DND-41 (cell line): ENCODE measurements at places on chromosomes 12 and 14.

GRCh38 chr12:126883697-126884096 is 1383.3 kb upstream of the TMEM132C start:
- no peak for DNase-seq

DNA sequence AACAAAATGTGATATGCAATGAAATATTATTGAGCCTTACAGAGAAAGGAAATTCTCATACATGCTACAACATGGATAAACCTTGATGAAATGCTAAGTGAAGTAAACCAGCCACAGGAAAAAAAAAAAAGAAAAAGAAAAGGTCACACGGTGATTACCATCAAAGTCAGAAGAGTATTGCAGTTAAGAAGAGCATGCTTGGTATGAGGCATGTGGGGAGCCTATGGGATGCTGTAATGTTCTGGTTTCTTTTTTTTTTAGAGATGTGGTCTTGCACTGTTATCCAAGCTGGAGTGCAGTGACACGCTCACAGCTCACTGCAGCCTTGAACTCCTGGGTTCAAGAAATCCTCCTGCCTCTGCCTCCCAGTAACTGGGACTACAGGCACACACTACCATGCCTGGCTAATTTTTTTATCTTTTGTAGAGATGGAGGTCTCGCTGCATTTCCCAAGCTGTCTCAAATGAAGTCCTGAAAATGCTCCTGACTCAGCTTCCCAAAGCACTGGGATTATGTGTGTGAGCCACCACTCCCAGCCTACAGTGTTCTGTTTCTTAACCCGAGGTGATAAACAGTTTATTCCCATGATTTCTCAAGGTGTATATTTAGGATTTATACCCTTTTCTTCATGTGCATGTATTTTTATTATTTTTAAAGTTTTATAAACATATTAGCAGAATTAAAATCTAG is 96.2 kb downstream of the SEC23A start:
- DNase-seq: no peak

- no peak for DNase-seq
Observed at GRCh38 chr14:52906141-52906601, 44.7 kb downstream of the FERMT2 start.

DNA sequence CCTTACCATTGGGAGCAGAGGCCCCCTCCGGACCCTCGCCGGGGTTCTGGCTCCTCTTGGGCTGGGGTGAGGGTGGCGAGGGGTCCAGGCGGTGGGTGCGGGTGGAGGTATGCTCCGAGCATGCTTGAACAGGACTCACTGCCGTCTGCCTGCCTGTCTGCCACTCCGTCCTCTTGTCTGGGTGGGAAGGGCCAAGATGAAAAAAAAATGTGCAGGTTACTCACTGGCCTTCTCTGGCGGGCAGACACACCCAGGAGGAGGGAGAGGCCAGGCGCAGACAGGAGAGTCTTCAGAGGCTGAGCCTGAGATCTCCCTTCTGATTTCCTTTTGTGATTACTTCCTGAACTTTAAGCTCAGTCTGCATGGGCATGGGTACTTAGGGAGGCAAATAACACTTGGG is 76.1 kb downstream of the STON2 start:
- DNase-seq: no peak

- no peak for DNase-seq
Observed at GRCh38 chr12:130661486-130662255, 54.4 kb downstream of the RIMBP2 start.

DNA sequence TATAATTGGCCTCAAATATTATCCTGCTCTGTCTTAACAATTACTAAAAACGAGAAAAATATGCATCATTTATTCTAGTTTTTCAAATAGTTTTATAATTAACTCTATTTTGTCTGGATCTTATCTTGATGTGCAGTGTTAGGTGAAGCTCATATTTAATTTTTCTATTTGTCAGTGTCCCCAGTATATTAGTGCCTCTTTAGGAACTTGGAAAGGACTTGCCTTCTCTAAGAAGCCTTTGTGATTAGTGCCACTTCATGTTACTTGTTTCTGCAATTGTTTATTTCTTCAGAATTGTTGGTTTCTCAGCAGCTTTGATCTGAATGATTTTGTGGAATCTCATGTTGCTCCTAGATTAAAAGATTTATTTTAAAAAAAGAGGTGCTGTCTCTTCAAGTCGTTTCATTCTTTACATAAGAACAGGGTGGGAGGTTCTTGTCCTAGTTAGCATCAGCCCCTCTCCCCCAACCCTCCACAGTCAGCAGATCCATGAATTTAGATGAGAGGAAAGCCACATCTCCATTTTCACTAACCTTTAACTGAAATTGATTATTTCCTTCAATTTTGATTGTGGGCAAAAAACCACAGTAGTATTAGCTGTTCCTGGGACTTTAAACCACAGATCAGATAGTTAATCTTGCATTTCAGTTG is 434.4 kb downstream of the RAD51B start:
- DNase-seq: no peak

- no peak for DNase-seq
Observed at GRCh38 chr14:102830474-102831045, 53.3 kb downstream of the TRAF3 start.

- DNase-seq: peak; percentile 64
Observed at GRCh38 chr14:100900837-100901390, 2.6 kb downstream of the RTL1 start.

DNA sequence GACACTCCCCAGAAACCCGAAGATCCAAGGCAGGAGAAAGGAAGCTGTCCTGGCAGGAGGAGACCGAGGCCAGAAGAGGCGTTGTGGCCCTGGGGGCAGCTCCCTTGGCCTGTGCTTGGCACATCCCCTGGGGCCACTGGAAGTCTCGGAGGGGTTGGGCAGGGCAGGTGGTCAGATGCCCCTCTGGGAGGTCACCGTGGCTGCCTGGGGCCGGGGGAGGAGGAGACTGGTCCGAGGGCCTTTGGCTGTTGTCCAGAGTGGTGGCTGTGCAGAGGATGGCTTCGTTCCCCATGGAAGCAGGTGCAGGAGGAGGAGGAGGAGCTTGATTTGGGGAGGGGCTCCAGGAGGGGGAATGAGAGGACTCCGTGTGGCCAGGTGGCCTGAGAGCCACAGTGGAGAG is 3.3 kb upstream of the NUDT14 start:
- DNase-seq: no peak

DNA sequence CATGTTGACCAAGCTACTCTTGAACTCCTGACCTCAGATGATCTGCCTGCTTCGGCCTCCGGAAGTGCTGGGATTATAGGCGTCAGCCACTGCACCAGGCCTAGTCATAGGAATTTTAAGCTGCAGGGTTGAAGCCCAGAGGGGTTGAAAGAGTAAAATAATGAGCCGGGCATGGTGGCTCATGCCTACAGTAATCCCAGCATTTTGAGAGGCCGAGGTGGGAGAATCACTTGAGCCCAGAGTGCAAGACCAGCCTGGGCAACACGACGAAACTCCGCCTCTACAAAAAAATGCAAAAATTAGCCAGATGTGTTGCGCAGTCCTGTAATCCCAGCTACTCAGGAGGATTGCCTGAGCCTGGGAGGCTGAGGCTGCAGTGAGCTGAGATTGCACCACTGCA is 69.6 kb downstream of the GALNT8 start:
- no peak for DNase-seq

- no peak for DNase-seq
Observed at GRCh38 chr14:55097881-55098560, 31.0 kb upstream of the LGALS3 start.

DNA sequence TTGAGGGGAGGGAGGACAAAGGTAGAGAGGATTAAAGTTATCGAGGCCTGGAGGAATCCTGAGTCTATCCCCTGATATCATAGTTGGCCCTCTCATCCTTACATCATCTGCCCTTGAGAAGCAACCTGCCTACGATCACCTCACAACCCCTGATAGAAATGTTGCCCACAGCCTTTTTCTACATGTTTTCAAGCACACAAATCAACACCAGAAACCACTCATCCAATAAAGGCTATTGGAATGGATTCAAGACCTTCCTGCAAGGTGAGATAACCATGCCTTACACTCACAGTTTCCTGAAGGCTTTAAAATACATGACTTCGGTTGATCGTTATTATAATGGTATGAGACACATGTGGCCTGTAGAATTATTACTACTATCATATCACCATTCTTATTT is 175.7 kb upstream of the EGLN3 start:
- DNase-seq: no peak

DNA sequence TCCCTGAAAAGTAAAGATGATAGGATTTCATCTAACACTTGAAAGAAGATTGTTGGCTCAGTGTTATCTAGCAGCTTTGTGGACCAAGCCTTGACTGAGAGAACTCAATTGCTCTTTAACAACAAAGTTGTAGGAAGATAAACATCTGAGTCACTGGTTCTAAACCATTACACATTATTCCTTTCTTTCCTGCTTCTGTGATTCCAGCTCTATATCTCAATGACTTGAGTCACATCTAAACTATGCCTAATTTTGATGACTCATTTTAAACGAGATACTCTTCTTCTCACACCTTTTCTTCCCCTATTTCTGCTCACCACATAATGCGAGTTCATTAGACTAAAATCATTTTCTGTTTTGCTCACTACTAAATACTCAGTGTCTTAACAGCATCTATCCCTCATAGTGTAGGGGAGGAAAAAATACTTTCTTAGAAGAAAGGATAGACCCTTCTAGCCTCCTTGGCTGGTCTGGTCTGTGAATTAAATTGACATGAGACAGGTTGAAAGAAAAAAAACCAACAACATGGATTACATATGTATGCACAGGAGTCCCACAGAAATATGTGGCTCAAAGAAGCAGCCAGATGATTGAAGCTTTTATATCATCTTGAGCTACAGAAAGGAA is 201.4 kb downstream of the C12orf50 start:
- no peak for DNase-seq

DNA sequence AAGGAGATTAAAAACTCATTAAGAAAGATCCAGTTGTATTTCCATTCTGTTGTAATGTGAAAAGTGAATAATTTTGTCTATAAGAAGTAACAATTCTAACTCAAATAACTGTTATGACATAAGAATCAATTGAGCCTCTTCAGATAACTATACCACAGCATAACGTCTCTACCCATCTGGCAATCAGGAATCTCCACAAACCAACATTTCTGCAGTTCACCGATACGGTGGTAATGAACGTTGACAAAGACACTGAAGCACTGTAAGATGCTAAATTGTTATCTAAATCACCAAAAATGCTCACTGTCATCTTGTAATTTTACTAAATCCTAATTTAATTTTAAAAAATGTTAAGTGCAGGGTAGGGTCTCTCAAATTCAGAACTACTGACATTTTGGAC is 130.9 kb upstream of the USP15 start:
- DNase-seq: no peak

- DNase-seq: no peak
Observed at GRCh38 chr12:3105690-3106479, 28.7 kb downstream of the TSPAN9 start.

- no peak for DNase-seq
Observed at GRCh38 chr14:98893675-98894074, 378.3 kb downstream of the BCL11B start.

- peak; percentile 21 for DNase-seq
Observed at GRCh38 chr12:132445884-132446632, 43.9 kb upstream of the FBRSL1 start.

- DNase-seq: no peak
Observed at GRCh38 chr12:59637692-59638070, 41.9 kb downstream of the SLC16A7 start.

GRCh38 chr12:9405886-9406563 is 197.8 kb upstream of the PZP start:
- no peak for DNase-seq

GRCh38 chr12:3097186-3097804 is 20.1 kb downstream of the TSPAN9 start:
- no peak for DNase-seq

DNA sequence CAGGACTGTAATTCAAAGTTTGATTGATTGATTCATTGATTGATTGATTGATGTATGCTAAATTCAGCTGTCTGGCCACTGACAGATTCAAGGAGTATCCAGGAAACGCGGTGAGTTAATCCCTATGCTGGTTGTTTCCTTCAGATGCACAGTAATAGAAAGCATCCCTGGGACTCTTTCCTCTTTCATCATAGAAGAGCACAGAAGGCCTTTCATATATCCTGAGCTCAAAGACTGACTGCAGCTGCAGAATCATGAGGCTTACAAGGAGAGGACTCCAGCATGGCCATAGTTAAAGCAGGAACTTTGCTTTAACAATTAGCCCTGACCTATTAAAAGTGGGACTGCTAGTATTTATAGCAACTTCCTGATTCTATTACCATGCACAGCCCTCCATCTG is 187.7 kb upstream of the TMTC1 start:
- no peak for DNase-seq

DNA sequence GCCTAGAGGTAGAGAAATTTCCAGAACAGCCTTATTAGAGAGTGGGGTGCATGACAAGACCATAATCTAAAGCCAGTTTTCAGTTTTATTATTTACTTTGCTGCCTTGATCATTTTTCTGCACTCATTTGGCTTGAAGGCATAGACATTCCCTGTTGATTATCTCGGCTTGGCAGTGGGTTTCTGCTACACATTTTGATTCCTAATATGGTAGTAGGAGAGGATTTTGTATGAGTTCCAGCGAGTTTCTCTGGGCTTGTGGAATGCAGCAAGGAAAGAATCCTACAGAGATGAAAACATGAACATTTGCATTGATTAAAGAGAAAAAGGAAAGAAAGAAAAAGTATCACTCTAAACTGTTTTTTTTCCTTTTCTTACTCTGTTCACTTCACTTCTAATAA is 281.2 kb downstream of the PAWR start:
- no peak for DNase-seq

DNA sequence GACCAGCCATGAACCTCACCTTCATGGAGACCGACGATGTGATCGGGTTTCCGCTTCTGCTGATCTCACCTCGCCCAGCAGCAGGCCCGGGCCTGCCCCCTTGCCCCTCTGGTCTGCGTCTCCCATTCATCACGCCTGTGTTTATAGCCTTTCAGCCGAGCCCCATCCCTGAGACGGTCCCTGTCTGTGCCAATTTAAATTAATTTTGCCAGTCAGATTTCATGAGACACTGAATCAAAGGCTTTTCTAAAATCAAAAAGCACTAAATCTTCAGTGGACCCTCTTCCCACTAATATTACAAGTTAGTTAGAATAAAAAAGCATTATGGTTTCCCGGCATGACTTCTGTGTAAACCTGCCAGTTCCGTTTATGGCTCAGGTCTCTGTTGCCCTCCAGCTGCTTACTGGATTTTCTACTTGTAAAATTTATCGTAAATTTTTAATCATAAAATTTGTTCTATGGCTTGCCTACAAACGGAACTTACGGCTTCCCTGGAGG is 155.9 kb downstream of the ESRRB start:
- DNase-seq: no peak

DNA sequence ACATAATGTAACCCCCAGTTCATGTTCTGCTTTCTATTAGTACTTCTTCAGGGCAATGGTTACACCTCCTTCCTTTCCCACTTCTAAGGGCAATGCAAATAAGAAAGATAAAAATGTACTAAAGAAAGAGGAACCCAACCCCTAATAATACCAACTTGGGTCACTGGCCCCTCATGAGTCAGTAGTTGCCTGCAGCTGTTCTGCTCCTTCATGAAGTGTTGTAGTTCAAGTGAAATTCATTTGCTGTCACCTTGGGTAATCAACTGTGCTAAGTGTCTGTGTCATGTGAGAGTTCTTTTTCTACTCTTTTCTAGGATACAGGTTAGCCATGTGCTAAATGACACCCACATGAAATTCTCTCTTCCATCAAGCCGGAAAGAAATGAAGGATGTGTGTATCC is 91.8 kb downstream of the PLXNC1 start:
- DNase-seq: no peak

GRCh38 chr12:132672116-132672515 is 15.0 kb downstream of the POLE start:
- no peak for DNase-seq

- no peak for DNase-seq
Observed at GRCh38 chr14:91931478-91932088, 15.9 kb downstream of the FBLN5 start.

- no peak for DNase-seq
Observed at GRCh38 chr12:109645194-109645593, 68.4 kb upstream of the FAM222A start.
